ENCODE measurements at places on chromosomes 2 and 18. TPM values are rescaled to one million over a fixed set of nuclear protein-coding genes. Genes with fewer than 3 reads are reported as not detected.
A peak's percentile ranks its signal among the peaks of the same experiment; 100 is the strongest.

GRCh38 chr2:74119339-74119738 lies 28.4 kb downstream of the BOLA3 start:
- no peaks in the 10 kb centered on the region for H3K27me3 ChIP-seq
- H3K27ac ChIP-seq, result no peak overlapping the region
- DNase-seq, result no peak
- H3K4me1 ChIP-seq, result no peaks in the 10 kb centered on the region
- H3K4me3 ChIP-seq, result peak overlapping the region; percentile 72
- H3K36me3 ChIP-seq, result no peaks in the 10 kb centered on the region

DNA sequence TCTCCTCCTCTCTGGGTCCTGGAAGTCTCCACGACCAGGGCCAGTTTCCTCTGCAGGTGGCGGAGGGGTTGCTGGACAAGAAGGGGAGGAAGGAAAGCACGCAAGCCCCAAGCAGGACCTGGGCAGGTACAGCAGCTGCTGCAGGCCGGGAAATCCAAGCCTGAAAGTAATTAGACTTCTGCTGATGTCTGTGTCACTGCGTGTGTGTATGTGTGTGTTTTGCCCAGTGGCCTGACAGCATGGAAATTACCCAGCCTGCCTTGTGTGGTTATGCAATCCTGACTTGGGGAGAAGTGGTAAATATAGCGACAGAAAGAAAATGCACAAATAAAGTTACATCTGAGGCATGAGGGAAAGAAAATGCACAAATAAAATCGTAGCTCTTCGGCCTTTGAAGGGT lies 121.8 kb upstream of the ZBTB14 start:
- no peak for DNase-seq
- H3K27me3 ChIP-seq, result no peaks in the 10 kb centered on the region
- no peaks in the 10 kb centered on the region for H3K36me3 ChIP-seq
- no peak overlapping the region for H3K4me3 ChIP-seq
- H3K27ac ChIP-seq, result no peak overlapping the region

The GAL3ST2 gene
- not detected for total RNA-seq

The CHRND gene
- total RNA-seq, result 1.4 TPM

The FNDC4 gene
- total RNA-seq, result 24.1 TPM

GRCh38 chr2:160372585-160372984 lies 121.0 kb downstream of the RBMS1 start:
- H3K27ac ChIP-seq, result no peak overlapping the region
- no peak overlapping the region for H3K4me3 ChIP-seq
- no peak for DNase-seq
- H3K4me1 ChIP-seq, result no peaks in the 10 kb centered on the region

The NDC80 gene
- 0.77 TPM for total RNA-seq

DNA sequence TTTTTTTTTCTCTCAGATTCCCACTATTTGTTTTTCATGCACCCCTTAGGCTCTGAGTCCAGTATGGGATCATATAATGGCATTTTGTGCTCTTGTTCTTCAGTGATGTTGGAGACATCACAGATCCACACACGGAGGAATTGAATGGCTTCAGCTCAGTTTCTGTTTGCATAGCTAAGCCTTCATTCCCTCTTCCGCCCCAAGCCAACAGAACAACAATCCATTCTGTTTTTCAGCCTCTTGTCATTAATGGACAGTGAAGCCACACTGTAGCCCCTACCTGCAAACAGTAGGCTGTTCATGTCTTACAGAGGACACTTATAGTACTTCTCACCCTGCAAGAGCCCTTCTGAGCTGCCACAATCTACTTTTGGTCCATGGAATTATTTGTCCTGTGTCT lies 64.0 kb upstream of the ZSWIM2 start:
- H3K4me1 ChIP-seq, result no peaks in the 10 kb centered on the region
- no peak for DNase-seq
- no peaks in the 10 kb centered on the region for H3K36me3 ChIP-seq
- no peaks in the 10 kb centered on the region for H3K27me3 ChIP-seq
- no peak overlapping the region for H3K4me3 ChIP-seq

The PSMA8 gene
- 2.9 TPM for total RNA-seq

DNA sequence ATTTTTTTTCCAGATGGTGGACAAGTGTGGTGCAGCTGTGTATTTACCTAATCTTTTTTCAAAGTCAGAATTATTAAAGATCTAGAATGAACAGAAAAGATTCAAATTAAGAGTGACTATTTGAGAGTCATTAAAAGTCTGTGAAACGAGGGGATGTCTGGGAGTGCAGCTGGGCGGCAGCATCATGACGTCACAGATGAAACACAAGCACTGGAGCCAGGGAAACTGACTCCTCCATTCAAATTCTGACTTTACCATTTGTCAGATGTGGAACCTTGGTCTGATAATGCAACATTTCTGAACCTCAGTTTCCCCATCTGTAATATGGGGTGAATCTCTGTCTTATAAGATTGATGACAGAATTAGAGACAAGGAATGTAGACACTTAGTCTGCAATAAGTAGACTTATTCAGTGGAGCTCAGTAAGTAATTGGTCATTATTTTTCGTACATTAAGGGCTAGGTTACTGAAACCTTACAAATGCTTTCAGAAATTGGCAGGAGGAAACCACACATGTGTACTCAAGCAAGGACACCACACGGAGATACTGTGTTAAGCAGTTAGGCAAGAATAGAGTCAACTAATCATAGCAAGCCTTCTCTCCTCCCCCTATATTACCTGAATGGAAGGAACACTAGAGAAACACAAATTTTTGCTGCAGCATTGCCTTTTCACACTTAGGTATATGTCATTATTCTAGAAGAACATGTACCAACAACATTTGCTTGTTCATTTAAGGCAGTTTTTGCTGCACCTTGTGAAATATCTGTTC lies 27.8 kb upstream of the CXXC1 start:
- no peak overlapping the region for H3K27ac ChIP-seq
- DNase-seq, result no peak
- no peak overlapping the region for H3K4me3 ChIP-seq
- H3K4me1 ChIP-seq, result no peaks in the 10 kb centered on the region
- no peaks in the 10 kb centered on the region for H3K27me3 ChIP-seq

DNA sequence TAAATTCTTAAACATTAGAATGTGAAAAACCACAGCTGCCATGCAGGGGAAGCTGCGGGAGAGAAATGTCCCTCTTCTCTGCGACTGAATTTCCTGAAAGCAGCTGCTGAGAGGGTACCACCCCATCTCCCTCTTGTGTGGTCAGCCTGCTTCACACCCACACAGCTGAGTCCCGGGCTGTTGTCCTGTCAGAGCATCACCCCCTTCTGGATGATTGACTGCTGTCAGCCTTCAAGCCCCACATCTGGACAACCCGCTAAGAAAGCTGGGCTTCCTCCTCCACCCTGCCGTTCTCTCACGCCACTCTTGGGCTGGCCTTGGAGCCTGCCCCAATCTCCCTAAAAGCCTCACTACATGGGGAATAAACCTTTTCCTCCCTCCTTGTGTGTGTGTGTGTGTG lies 26.0 kb downstream of the SH3YL1 start:
- no peak for DNase-seq
- no peaks in the 10 kb centered on the region for H3K36me3 ChIP-seq
- H3K4me1 ChIP-seq, result no peaks in the 10 kb centered on the region
- no peak overlapping the region for H3K27ac ChIP-seq
- H3K4me3 ChIP-seq, result no peak overlapping the region

GRCh38 chr18:67453901-67454300 lies 62.6 kb downstream of the DSEL start:
- no peaks in the 10 kb centered on the region for H3K27me3 ChIP-seq
- H3K36me3 ChIP-seq, result no peaks in the 10 kb centered on the region
- H3K27ac ChIP-seq, result no peak overlapping the region

DNA sequence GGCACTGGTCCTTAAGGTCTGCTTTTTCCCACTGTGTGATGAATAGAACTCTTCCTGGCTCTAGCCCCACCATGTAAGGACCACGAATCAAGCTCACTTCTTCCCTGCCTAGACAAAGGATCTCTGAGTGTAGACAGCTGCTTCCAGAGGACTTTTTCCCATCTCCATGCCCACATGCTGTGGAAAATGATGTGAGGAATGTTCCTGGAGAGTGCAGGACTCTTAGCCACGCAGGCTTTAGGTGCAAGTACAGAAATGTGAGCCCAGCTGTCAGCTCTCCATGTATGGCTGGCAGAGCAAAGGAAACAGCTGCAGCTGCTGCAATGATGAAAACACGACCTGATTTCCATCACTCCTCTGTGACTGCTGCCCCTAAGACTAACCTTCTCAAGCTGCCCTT lies 35.5 kb downstream of the NXPH2 start:
- H3K4me1 ChIP-seq, result no peaks in the 10 kb centered on the region
- H3K27ac ChIP-seq, result no peak overlapping the region
- no peak for DNase-seq
- H3K4me3 ChIP-seq, result no peak overlapping the region
- no peaks in the 10 kb centered on the region for H3K36me3 ChIP-seq
- no peaks in the 10 kb centered on the region for H3K27me3 ChIP-seq

- H3K27ac ChIP-seq, result no peak overlapping the region
- no peak for DNase-seq
- no peaks in the 10 kb centered on the region for H3K4me1 ChIP-seq
- H3K36me3 ChIP-seq, result no peaks in the 10 kb centered on the region
- peaks cover 3% of the 10 kb centered on the region for H3K27me3 ChIP-seq
Measured at GRCh38 chr2:118371515-118371914, 283.2 kb downstream of the INSIG2 start.

The PPIG gene
- 30.9 TPM for total RNA-seq

- no peaks in the 10 kb centered on the region for H3K27me3 ChIP-seq
- H3K4me1 ChIP-seq, result peaks cover 17% of the 10 kb centered on the region
- no peak overlapping the region for H3K4me3 ChIP-seq
- DNase-seq, result no peak
- H3K36me3 ChIP-seq, result no peaks in the 10 kb centered on the region
- peak overlapping the region; percentile 69 for H3K27ac ChIP-seq
Measured at GRCh38 chr18:59041296-59041695, 98.4 kb upstream of the SEC11C start.

The ACADL gene
- 12.3 TPM for total RNA-seq

DNA sequence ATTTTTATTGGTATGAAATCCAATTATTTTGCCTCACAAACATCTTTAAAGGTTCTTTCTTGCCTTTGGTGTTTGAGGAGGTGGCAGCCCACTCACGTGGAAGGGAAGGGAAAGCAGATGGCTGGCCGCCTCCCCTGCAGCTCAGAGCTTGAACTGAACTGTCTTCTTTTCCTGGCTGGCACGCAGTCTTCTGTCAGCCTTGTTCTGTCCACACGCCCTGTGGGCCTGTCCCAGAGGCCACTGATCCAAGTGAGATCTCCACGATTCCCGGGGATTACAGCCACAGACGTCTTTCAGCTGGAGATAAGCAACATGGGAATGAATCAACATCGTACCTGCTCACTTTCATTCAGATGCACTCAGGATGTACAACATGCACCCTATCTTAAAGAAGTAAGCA lies 73.3 kb downstream of the TMEM18 start:
- H3K27me3 ChIP-seq, result no peaks in the 10 kb centered on the region
- DNase-seq, result no peak
- no peak overlapping the region for H3K27ac ChIP-seq
- H3K36me3 ChIP-seq, result no peaks in the 10 kb centered on the region

DNA sequence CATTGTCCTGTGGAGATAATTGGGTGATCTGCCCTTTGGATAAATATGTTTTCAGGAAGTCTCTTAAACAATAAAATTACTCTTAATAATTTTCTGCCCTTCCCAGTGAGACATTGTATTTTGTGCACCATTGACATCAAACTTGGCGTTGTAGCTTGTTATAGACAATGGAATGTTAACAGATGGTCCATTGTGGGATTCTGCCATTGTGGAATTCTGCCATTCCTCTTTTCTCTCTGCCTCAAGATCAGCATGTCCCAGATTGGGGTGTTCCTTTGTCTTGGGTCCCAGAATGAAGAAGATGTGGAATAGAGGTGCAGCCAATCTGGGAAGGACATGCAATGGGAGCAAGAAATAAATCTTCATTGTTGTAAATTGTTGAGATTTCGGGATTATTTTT lies 15.1 kb upstream of the LDAH start:
- H3K36me3 ChIP-seq, result no peaks in the 10 kb centered on the region
- peaks cover 1% of the 10 kb centered on the region for H3K4me1 ChIP-seq
- H3K27ac ChIP-seq, result no peak overlapping the region
- no peak for DNase-seq
- no peaks in the 10 kb centered on the region for H3K27me3 ChIP-seq
- H3K4me3 ChIP-seq, result no peak overlapping the region

DNA sequence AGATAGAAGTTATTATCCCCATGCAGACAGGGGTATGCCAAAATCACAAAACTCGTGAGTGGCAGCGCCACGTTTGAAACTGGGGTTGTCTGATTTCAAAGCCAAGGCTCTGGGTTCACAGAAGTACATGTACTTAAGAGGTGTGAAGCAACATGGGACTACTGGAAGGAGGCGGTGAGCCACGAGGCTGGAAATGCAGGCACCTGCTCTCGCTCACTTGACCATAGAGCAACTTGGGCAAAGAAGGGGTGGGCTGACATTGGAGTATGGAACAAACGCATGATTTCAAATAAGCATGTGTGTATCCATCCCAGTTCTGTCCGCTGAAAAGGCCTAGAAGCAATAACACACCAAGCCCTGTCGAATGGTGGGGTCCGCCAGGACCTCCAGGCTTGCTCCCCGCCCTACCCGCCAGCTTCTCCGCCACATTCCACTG lies 593 bp upstream of the ACTR2 start:
- no peaks in the 10 kb centered on the region for H3K36me3 ChIP-seq
- H3K27ac ChIP-seq, result peak overlapping the region; percentile 95
- DNase-seq, result no peak
- peak overlapping the region; percentile 99 for H3K4me3 ChIP-seq

DNA sequence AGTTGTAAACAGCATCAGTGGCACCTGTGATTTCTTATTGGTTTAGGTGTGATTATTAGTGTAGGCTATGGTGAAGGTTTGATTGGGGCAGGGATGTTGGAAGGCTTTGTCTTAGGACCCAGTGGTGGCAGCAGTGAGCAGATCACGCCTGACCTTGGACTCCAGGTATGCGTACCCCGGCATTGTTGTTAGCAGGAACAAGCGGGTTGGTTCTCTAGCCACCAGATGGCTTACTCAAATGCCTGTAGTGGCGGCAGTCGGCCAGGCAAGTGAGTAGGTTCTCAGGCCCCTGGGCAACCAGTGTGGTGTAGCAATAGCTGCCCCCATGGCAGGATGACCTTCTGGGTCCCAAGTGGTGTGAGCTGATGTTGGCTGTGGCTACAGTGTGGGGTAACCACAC lies 558.3 kb downstream of the KCNJ3 start:
- H3K27me3 ChIP-seq, result no peaks in the 10 kb centered on the region
- no peak overlapping the region for H3K27ac ChIP-seq
- H3K4me3 ChIP-seq, result no peak overlapping the region
- no peak for DNase-seq

The HOXD9 gene
- 5.9 TPM for total RNA-seq

- peak overlapping the region; percentile 47 for H3K27ac ChIP-seq
- no peak overlapping the region for H3K4me3 ChIP-seq
- no peak for DNase-seq
- H3K4me1 ChIP-seq, result no peaks in the 10 kb centered on the region
- H3K27me3 ChIP-seq, result no peaks in the 10 kb centered on the region
Measured at GRCh38 chr2:162091325-162092007, 17.5 kb upstream of the DPP4 start.

DNA sequence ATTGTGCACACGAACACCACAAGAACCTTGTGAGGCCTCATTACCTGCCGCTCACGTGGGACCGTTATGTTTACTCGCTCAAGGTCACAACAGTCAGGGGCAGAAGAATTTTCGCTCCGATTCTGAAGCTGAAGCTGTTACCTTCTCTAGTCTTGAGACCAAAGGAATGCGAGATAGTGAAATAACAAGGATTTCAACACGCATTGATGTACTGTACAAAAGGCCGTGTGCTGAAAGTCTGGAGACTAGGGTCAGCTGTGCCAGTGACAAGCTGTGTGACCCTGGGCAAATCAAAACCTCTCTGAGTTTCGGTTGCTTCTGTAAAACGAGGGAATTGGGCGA lies 583 bp downstream of the NEMP2 start:
- H3K27me3 ChIP-seq, result no peaks in the 10 kb centered on the region
- DNase-seq, result no peak
- H3K36me3 ChIP-seq, result no peaks in the 10 kb centered on the region
- no peaks in the 10 kb centered on the region for H3K4me1 ChIP-seq

- DNase-seq, result no peak
- no peaks in the 10 kb centered on the region for H3K4me1 ChIP-seq
- no peaks in the 10 kb centered on the region for H3K27me3 ChIP-seq
Measured at GRCh38 chr18:56661360-56662062, 10.4 kb downstream of the WDR7 start.

Data from prostate gland (tissue), 2 donors.